ENCODE measurements at places on chromosomes 3 and 15.

DNA sequence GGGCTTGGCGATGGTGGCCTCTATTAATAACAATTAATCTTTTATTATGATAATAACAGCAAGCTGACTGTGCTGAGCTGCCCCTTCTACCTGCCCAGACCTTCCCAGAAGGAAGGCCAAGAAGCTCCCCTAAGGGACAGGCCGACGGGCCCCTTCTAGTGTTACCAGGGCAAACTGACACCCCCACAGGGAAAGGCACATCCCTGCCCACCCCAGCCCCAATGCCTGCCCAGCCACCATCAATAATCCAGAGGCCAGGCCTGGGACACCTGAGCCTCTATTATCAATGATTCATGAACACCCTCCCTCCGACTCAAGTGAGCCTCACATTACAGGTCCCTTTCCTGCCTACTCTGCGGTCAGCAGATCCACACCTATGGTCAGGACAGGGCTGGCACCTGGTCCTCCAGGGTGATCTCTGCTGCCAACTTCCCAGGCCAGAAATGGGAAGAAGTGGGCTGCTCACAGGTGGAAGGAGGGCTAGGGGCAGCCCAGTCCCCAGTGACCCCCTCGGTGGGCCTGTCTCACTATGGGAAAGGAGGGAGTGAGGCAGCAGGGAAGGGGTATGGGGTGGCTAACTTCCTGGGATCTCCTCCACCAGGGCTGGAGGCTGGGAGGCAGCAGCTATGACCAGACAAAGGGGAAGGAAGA is 1.8 kb downstream of the TWF2 start:
- DNase-seq: no peak

DNA sequence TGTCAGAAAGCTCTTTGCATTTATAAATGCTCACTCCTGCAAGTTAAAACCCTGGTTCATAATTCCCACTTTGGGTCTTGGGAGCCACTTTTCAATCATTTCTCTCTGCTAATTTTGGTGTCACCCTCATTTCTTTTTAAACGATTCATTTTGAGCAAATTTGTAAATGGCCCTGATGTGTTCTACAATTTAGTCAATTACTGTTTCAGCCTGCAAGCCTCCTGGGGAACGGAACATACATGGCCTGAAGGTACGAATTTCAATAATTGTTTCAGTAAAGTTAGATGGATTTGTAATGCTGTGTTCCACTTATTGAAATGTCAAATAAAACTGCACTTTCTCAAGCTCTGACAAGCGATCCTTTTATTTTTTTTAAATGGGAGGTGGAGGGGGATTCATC is 43.2 kb downstream of the MAP2K5 start:
- DNase-seq: no peak

DNA sequence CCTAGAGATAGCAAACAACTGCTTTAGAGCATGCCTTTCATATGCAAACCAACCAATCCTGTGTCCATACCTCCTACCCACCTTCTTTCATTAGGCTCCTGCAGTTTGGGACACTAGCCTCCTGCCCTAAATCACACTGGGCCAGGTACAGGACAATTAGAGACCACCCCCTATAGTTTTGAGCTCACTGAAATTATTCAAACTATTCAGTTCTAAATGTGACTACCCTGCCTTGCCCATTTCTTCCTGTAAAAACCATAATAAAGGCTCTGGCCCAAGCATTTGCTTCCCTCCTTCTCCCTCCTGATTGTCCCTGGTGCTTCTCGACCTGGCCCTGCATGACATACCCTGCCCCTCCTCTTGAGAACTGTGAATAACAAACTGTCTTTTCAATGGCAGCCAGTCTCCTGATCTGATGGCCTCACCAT is 31.4 kb upstream of the LRIG1 start:
- no peak for DNase-seq

GRCh38 chr3:47163169-47164006 is 525 bp downstream of the SETD2 start:
- DNase-seq: no peak

- DNase-seq: no peak
Measured at GRCh38 chr3:25463836-25464418, 35.9 kb downstream of the RARB start.

DNA sequence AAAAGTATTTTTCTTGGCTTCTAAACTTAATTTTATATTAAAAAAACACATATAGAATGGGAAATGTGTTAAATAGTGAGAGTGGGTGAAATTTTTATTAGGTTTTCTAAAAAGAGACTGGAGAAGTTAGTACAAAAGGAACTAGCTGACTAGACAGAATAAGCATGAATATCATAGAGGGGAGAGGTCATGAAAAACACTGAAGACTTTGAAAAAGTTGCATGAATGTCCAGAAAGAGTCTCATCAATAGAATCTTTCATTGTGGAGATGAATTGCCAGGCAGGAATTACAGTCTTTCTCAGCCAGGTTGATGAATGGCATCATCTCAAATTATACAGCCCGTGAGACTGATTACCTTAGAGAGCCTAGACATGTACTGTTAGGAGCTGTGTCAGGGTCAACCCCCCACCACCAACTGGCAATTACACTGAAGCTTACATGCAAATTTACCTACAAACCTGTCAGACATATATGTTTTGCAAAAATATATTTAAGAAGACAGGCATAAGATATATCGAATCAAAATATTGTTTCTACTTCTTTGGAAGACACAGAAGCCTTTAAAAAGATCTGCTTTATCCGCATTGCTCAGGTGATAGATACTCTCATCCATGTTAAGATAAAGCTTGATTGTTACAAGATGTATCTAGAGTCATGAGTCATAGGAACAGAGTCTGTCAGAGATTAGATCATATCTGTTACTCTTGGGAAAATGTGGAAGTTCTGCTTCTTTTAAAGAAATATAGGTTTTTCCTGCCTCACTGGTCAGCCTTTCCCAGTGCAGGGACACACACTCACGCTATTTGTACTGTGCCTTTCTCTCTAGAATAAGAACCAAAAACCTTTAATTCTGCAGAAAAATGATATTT is 34.8 kb upstream of the PFN2 start:
- DNase-seq: no peak

DNA sequence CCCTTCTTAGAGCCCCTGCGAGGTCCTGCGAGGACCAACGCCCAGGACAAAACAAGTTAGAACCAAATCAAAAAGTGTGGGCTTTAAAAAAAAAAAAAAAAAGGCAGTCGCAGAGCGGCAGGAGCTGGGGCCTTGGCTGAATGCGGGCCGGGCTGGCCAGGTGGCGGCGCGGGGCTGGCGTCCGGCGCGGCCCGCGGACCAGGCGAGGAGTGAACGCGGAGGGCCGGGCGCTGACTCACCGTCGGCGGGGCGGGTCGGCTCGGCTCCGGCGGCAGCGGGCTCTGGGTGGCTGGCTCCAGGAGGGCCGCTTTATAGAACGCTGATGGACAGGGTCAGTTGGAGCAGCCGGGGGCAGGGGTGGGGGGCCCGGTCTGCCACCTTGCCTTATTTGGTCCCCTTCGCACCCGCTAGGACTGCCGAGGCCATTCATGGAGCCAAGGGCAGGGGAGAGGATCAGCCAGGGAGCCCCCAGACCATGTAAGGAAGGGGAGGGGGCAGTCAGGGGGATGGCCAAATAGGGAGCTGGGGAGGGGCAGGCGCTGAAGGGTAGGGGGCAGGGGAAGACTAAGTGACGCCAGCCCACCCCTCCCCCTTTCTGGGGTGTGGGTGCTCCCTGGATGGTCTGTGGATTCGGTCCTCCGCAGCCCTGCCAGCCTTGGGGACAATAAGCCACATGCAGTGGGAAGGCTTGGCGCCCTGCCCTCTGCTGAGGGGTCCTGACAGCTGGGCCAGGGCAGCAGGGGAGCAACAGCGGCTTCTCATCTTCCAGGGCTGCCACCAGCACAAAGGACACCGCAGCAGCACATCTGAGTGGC is at the start of gene ACTC1:
Gene ACTC1, minus strand, starts transcription at position 283 of the 815 bp plus-strand sequence. CDS start 741 bp downstream, outside the sequence.
- no peak for DNase-seq

DNA sequence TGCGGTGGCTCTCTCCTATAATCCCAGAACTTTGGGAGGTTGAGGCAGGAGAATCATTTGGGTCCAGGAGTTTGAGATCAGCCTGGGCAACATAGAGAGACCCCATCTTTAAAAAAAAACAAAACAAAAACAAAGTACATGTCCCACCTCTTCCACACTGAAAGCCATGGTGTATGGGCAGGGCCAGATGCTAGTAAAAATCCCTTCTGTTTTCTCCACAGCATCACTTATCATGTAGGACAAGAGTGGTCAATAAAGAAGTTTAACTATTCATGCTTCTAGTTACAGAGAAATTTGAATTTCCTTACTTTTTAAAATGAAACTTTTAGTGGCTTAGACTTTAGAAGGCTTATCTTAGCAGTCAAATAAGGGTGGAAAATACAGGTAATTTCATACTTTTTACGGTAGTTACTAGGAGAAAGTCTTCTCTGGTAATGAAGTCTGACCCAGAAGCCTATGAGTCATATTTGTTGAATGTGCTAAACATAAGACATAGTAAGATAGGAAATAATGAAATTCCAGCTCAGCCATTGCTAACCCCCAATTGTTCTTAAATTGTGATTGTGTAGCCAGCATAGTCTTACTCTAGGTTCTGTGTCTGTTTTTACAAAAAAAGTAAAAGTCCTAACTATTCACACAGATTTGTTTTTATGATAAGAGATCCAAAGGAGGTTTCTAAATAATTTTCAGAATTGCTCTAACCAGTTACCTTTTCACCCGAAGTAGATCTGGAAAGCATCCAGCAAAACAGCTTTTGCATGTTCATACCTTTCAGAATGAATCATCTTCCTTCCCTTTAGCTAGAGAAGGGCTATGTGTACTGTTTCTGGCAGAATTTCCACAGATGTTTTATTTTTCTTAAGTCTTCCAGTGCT is 16.4 kb upstream of the ZNF609 start:
- DNase-seq: no peak

All from NCI-H1105 (cell line).